ENCODE measurements at places on chromosomes 11 and 22.
A peak's percentile ranks its signal among the peaks of the same experiment; 100 is the strongest.

DNA sequence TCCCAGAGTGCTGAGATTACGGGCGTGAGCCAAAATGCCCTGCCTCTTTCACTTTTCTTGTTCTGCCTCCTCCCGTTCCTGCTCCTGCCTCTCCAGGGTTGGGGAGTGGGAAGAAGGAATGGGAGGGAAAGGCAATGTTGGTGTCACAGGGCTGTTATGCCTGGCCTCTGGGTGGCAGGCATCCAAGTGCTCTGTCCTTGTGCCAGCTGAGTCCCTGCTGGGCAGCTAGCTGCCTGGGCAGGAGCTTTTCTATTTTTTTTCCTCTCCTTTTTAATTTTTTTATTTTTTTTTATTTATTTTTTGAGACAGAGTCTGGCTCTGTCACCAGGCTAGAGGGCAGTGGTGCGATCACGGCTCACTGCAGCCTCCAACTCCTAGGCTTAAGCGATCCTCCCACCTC is 4.1 kb upstream of the SAC3D1 start:
- DNase-seq = peak; percentile 58

- no peak for DNase-seq
Observed at GRCh38 chr11:12731841-12732336, 57.7 kb downstream of the TEAD1 start.

DNA sequence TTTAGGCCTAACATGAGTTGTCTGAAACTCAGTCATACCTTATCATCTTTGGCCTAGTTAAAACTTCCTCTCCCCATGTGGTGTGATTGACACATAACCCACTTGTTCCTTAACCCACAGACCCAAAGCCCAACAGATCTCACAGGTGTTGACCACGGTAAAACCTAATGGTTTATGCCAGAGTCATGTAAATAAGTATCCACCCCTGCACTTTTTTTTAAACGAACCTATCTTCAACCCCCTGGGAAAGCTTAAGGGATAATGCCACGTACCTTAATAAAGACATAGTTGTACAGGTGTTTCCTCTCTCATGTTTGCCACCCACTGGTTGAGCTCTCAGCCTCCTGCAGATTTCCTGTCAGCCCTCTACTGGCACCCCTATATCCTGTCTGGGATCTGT is 709.3 kb upstream of the CCDC179 start:
- no peak for DNase-seq

- no peak for DNase-seq
Observed at GRCh38 chr11:32594272-32594671, 10.6 kb downstream of the EIF3M start.

DNA sequence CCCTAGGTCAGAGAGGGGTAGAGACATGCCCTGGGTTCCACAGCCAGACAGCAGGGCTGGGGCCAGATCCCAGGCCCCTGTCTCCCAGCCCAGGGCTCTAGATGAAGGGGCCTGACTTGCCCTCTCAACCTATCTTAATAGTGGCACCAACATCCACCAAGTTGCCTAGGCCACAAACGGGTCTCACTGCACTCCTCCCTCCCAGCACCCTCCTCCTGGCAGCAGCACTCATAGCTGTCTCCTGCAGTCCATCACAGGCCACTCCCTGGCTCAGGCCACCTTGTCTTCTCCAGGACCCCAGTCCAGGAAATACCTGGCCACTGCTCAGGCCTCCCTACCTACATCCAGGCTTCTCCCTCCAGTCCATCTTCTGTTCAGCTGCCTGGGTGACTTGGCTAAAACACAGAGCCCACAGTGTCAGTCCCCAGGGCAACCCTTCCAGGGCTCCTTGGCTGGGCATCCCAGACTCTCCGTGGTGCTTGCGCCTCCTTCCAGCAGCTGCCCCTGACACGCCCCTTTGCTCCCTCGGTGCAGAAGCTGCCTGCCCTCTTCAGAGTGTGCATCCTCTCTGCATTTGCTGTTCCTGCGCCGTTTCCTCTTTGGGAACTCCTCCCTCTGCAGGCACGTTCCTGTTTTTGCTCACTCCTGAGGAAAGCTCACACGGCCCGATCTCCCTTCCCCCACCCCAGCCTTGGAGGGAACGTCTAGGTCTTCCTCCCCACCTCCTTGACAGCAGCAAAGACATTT is 40.5 kb downstream of the LRRC32 start:
- DNase-seq = no peak

DNA sequence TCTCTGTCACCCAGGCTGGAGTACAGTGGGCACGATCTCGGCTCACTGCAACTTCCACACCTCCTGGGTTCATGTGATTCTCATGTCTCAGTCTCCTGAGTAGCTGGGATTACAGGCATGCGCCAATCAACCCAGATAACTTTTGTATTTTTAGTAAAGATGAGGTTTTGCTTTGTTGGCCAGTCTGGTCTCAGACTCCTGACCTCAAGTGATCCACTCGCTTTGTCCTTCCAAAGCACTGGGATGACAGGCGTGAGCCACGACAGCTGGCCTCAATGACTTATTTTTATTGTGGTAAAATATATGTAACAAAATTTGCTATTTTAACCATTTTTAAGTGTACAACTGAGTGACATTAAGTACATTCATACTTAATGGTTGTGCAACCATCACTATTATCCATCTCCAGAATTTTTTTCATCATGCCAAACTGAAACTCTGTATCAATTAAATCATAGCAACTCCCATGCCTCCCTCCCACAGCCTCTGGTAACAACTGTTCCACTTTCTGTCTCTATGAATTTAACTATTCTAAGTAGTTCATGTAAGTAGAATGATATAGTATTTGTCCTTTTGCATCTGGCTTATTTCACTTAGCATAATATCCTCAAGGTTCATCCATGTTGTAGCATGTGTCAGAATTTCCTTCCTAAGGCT is 50.7 kb upstream of the CWF19L2 start:
- DNase-seq = no peak

- no peak for DNase-seq
Observed at GRCh38 chr11:76977791-76978190, 56.4 kb upstream of the B3GNT6 start.

- no peak for DNase-seq
Observed at GRCh38 chr11:133586903-133587517, 54.7 kb upstream of the OPCML start.

DNA sequence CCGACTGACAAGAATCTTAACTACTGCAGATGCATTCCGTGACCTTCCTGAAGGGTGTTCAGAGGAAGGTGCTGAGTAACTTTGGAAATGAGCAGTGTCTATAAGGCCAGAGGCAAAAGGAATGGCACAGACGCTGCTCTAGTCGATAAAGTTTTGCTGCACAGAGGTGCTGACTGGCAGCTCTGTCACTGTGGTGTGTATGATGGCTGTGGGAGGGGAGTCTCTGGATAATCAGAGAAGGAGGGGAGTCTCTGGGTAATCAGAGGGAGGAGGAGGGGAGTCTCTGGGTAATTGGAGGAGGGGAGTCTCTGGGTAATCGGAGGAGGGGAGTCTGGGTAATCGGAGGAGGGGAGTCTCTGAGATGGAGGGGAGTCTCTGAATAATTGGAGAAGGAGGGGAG is 18.4 kb downstream of the PTDSS2 start:
- no peak for DNase-seq

DNA sequence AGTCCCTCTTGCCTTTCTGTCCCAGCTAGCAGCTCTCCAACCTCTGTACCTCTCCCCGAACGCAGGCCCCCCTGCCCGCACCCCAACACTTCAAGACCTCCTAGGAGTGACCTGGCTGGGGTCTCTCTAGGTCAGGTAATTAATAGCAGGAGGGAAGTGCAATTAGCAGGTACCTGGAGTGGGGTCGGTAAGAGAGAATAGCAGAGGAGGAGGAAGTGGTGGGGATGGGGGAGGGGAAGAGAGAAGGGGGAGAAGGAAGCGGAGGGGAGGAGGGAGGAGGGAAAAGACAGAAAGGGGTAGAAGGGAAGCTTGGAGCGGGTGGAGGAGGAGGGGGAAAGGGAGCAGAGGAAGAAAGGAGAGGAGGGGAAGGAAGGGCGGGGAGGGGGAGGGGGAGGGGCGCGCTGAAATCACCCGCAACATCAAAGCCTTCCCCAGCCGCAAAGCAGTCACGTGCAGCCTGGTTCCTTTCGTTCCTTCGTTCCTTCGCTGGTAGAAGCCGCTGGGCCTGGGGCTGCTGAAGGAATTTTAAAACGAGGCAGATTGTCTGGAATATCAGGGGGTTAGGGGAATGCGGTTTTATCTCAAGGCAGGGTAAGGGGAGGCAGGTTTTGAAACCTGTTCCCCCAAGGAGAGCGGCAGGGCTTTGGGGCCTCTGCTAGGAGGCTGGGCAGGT is 29.3 kb upstream of the TCF20 start:
- no peak for DNase-seq

DNA sequence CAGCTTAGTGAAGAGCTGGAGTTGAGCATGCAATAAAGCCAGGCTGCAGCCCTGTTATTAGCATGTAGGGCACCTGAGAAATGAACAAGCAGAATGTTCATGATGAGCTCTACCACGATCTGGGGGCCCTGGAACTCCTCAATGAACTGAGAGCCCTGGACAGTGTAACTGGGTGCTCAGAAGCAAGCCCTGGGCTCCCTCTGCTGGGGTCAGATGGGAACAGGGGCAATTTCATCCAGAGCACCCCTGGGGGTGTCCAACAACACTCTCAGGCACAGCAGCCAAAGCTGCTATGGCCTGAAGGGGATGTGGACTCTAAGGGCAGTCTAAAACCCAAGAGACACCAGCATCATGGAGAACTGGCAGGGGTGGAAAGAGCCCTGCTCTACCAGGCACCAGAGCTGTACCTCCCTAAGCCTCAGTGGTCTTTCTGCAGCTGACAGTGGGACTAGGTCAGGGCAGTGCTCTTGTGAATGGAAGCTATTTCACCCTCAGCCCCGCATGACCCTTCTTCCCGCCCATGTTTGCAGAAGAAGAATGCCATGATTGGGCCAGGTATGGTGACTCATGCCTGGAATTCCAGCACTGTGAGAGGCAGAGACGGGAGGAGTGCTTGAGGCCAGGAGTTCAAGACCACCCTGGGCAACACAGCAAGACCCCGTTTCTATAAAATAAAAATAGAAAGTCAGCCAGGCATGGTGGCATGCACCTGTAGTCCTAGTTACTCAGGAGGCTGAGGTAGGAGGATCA is 28.9 kb downstream of the THOC5 start:
- DNase-seq = peak; percentile 78

DNA sequence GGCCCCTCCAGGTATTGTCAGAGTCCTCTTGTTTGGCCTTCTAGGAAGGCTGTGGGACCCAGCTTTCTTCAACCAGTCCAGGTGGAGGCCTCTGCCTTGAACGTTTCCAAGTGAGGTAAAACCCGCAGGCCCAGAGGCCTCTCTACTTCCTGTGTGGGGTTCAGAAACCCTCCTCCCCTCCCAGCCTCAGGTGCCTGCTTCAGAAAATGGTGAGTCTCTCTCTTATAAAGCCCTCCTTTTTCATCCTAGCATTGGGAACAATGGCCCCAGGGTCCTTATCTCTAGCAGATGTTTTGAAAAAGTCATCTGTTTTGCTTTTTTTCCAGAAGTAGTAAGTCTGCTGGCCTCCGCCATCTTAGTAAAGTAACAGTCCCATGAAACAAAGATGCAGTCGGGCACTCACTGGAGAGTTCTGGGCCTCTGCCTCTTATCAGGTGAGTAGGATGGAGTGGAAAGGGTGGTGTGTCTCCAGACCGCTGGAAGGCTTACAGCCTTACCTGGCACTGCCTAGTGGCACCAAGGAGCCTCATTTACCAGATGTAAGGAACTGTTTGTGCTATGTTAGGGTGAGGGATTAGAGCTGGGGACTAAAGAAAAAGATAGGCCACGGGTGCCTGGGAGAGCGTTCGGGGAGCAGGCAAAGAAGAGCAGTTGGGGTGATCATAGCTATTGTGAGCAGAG is at the start of gene CD3E:
CD3E (plus strand) TSS at position 163 of the 681 bp plus-strand sequence; CDS start at position 386, 223 bp downstream.
- DNase-seq = no peak

- no peak for DNase-seq
Observed at GRCh38 chr11:116855413-116855812, 18.0 kb upstream of the APOA1 start.

- no peak for DNase-seq
Observed at GRCh38 chr11:6249770-6250555, 9.7 kb upstream of the CCKBR start.

- no peak for DNase-seq
Observed at GRCh38 chr11:43489869-43490465, 131.2 kb downstream of the TTC17 start.

- no peak for DNase-seq
Observed at GRCh38 chr11:1889224-1889930, 2.3 kb downstream of the PRR33 start.

DNA sequence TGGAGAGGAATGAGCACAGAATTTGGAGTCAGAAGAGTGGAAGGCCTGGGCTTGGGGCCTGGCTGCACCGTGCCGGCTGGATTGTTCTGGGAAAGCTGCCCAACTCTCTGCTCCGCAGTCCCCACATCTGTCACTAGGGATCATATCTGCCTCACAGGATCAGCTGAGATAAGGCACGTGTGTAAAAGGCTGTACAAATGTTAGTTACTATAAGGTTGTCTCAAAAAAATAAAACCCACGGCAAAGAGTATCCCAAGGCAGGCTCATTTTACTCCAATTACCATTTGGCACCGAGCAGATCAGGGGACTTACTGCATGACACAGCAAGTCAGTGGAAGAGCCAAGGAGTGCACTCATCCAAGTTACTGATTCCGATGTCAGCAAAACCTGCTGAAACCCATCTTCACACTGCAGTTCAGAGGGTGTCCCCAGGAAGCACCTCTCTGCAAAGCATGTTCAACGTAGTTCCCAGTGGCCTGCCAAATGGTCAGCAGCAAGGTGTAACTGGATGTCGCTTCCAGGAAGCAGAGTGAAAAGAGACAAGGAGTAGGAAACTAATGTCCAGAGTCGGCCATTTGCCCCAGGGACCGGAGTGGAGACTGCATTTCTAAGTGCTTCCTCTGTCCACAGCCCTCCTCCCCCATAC is 18.1 kb upstream of the MRTFA start:
- DNase-seq = no peak

- DNase-seq = no peak
Observed at GRCh38 chr11:61297746-61298145, 2.6 kb upstream of the VWCE start.

DNA sequence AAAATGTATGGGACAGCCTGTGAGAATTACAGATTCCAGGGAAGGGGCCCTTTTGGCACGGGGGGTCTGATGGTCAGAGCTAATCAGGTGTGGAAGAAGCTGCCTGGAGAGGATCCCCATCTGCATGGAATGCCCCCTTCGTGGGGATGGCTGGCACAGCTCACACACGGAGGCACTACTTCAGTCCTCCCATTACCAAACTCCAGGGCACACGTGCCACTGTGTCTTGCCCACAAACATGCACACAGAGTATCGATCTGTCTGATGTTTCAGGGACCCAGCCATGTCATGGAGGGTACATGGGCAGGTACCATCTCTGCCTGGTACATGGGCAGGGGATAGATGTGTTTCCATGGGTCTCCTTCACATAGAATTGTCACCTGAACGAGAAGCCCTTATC is 14.7 kb downstream of the KCNQ1OT1 start:
- no peak for DNase-seq

GRCh38 chr22:17102297-17102667 is 17.5 kb downstream of the IL17RA start:
- DNase-seq = no peak

- no peak for DNase-seq
Observed at GRCh38 chr22:44714703-44715350, 12.8 kb downstream of the PRR5 start.

DNA sequence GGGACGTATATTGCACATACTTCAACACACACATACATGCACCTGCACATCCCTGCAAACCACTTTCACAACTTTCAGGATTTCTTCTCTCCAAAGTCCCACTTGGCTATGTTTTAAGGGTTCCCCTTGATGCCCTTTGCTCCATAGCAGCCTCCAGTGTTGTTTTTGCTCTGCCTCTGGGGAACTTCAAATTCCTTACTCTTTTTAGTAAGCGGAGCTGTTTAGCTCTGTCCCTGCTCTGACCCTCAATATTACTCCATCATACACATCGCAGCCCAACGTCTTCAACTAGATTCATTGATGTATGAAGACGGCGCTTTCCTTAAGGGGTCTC is 18.3 kb downstream of the PRR5L start:
- no peak for DNase-seq

- DNase-seq = no peak
Observed at GRCh38 chr11:129302386-129303101, 73.1 kb upstream of the BARX2 start.
